ENCODE measurements at places on chromosomes 13 and 19. TPM values are rescaled to one million over a fixed set of nuclear protein-coding genes. Genes with fewer than 3 reads are reported as not detected.

The LRRC63 gene
- not detected for total RNA-seq

The PCCA gene
- total RNA-seq = 28.0 TPM

The GPR12 gene
- not detected for total RNA-seq

The ZNF492 gene
- 0.27 TPM for total RNA-seq

The ZNF442 gene
- 1.2 TPM for total RNA-seq

All from thoracic aorta endothelial cell (primary cell).